ENCODE measurements at places on chromosomes 11 and 22.

- no peak for DNase-seq
These were observed 72.0 kb downstream of the MICAL3 start for GRCh38 chr22:17952273-17952801.

- no peak for DNase-seq
These were observed 50.5 kb upstream of the FDX1 start for GRCh38 chr11:110379261-110379660.

- DNase-seq: no peak
These were observed 93.5 kb upstream of the ANO1 start for GRCh38 chr11:69984457-69985261.

GRCh38 chr22:20565079-20565734 is 57.8 kb downstream of the MED15 start:
- DNase-seq: no peak

GRCh38 chr11:116703421-116703820 is 69.4 kb downstream of the BUD13 start:
- no peak for DNase-seq

DNA sequence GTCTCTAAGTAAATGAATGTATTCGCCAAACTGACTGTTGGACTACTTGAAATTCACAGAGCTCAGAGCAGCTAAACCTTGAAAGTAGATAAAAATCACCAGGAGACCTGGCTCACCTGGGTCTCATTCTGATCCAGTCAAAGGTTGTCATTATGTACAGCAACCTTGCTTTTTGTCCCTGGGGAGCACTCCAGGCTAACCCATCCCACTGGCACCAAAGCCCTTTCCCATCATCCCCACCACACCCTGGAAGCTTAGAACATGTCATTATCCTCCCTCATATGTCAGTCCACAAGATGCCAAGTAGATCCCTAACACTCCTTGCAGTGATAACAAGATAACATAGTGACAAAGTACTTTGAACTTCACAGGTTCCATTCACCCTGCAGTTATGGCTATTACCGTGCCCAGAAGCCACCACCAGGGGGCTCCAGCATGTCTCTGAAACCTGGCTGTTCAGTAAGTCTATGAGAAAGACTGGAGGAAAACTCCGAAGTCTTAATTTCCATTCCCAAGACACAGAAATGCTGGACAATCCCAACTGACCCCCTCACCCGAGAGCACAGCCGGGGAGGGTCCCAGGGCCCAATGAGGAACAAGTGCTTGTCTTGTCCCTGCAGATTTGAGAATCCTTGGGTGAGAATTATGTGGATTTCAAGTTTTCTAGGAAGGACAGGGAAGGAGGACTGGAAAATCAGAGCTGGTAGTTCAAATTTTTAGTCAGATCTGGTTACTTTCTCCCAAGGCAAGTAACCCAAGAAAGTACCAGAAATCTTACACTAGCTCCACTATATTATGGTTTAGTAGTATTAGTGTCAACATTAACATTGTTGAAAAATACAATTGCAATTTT is 43.0 kb upstream of the USP47 start:
- DNase-seq: peak; percentile 46

GRCh38 chr11:61980783-61981541 is 13.5 kb upstream of the FTH1 start:
- no peak for DNase-seq

- peak; percentile 15 for DNase-seq
These were observed 28.8 kb upstream of the MOB2 start for GRCh38 chr11:1515082-1516060.

GRCh38 chr11:103294516-103294915 is 185.3 kb downstream of the DYNC2H1 start:
- no peak for DNase-seq

- no peak for DNase-seq
These were observed 69.3 kb downstream of the SHANK2 start for GRCh38 chr11:71182791-71183677.

- no peak for DNase-seq
These were observed 154.7 kb upstream of the GUCY1A2 start for GRCh38 chr11:107172996-107173395.

- DNase-seq: peak; percentile 39
These were observed 33.4 kb downstream of the FDX1 start for GRCh38 chr11:110463153-110463552.

- no peak for DNase-seq
These were observed 15.5 kb downstream of the TUBGCP6 start for GRCh38 chr22:50229370-50229769.

DNA sequence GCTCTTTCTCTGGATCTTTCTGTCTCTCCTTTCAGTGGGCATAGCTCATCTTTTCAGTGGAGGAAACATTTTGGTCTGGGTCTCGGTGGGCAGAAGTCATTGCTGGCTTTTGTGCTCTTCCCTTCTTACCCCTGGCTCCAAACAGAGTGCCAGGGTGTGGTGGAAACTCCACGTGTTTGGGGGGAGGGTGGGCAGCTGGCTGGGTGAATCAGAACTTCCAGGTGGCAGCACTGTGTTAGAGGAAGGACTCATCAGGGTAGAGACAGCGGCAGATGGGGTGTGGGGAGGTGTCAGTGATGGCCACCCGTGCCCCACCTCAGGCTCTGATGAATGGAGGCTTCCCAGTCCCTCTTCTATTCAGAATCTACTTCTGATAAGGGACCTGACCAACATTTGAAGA is 114.0 kb downstream of the GRIK4 start:
- no peak for DNase-seq

GRCh38 chr11:97419729-97420128 is 1029.9 kb downstream of the JRKL start:
- DNase-seq: no peak

GRCh38 chr11:116772443-116773202 is at the start of gene BUD13:
TSS of gene BUD13 (minus strand) at chr11:116772987. CDS start at chr11:116772964, 23 bp downstream.
- peak; percentile 66 for DNase-seq

DNA sequence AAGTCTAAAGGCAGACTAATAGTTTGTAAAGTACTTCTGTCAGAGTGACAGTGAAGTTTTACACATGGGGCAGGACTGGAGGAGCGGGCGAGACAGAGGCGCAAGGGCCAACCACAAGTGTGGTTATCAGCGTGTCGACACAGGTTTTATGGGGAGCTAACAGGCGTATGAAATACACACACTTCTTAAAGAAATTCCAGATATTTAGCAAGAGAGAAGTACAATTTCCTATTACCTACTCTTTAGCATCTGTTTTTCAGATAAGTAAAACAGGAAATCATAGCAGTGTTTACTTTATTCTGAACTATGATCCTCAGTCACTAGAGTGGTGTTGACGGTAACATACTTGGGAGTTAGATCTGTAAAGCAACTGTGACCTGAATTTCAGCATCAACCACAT is 22.5 kb downstream of the VSIG10L2 start:
- no peak for DNase-seq

DNA sequence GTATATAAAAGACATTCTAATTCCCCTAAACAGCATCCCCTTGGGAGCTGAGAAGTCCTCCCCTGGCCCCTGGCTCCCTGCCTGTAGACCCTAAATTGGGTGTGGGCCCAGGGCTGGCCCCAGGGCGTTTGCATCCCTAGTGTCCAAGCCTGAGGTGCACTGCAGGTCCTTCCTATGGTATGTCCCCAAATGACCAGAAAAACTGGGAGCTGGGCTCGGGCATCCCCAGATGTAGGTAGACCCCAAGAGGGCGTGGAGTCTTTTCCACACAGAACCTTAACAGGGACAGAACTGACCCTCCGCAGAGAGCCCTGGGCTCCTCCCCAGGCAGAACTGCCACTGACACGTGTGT is 782 bp upstream of the OSBPL5 start:
- DNase-seq: no peak

DNA sequence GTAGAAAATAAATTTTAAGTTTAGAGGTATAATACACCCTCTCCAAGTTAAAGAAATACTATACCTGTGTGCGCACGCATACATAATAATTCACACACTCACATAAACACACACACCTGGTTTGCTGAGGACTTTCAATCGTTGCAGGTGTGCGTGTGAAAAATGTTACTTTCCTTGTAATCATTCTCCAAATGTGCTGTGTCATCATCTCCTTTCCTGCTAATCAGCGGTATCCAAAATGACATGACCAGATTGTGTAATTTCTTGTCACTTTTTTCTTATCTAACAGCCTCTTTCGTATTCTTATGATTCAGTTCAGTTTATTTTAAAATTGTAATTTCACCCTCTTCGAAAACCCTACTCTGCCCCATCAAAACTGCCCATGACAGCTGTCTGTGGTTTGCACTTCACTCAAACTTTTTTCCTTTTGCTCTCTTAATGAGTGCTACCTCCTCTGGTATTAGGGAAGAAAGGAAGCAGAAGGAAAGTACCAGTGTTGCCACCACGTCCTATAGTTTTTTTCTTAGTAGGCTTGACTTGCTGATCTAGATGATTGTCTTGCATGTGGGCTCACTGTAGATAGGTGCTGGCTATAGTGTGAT is 651.2 kb downstream of the CNTN5 start:
- no peak for DNase-seq
